Naive thymus-derived CD8-positive, alpha-beta T cell (primary cell): ENCODE measurements at places on chromosomes 1 and 21. TPM values are rescaled to one million over a fixed set of nuclear protein-coding genes. Genes with fewer than 3 reads are reported as not detected.

- no peak for DNase-seq
These were observed 275.5 kb upstream of the FMN2 start for GRCh38 chr1:239816081-239816782.

- DNase-seq, result no peak
These were observed 12.5 kb downstream of the KCNN3 start for GRCh38 chr1:154857441-154858215.

Gene OVAAL
- total RNA-seq, result not detected

Gene AGBL4
- total RNA-seq, result not detected

DNA sequence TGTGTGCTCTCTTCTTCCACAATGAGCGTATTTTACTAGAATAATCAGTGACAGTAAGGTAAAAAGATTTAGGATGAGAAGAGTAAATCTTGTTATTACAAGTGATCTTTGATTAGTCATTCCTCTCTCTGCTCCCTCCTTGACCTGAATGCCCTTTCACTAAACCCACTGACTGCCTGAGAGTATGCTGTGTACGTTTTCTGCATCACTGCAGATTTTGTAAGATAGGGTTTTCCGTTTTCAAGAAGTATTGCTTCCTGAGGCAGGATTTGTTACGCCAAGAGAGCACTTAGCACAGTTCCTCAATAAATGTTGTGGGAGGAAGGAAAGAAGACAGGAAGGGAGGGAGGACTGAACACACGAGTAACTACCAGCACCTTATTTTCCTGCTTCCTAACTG is 7.7 kb upstream of the LAMB3 start:
- DNase-seq, result no peak

- no peak for DNase-seq
These were observed 60.8 kb upstream of the KCNJ15 start for GRCh38 chr21:38196036-38196435.

DNA sequence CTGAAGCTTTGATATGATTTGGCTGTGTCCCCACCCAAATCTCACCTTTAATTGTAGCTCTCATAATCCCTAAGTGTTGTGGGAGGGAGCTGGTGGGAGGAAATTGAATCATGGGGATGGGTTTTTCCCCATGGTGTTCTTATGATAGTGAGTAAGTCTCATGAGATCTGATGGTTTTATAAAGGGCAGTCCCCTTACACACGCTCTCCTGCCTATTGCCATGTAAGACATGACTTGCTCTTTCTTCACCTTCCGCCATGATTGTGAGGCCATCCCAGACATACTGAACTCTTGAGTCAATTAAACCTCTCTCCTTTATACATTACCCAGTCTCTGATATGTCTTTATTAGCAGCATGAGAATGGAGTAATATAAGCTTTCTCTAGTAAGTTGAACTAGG is 261.9 kb downstream of the HLX start:
- no peak for DNase-seq

DNA sequence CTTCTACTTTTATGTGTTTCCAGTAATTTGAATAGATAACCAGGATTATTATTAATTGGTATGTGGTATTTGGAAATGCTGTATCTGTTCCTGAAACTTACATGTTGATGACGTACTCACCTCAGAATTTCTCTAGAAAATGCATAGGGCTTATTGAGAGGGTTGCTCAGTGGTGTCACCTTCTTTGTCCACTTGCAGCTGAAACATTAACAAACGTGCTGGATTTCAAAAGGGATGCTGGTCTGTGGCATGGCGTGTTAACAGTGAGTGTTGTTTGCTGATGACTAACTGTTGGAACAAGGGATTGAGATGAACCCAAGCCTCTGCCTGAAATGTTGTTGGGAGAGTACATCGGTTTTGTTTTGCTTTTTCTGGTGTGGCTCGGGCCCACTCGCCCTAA is 67.9 kb downstream of the S100B start:
- DNase-seq, result no peak

Gene OR2T11
- not detected for total RNA-seq

Gene PFKL
- total RNA-seq, result 115 TPM

Gene PCP4
- total RNA-seq, result not detected

DNA sequence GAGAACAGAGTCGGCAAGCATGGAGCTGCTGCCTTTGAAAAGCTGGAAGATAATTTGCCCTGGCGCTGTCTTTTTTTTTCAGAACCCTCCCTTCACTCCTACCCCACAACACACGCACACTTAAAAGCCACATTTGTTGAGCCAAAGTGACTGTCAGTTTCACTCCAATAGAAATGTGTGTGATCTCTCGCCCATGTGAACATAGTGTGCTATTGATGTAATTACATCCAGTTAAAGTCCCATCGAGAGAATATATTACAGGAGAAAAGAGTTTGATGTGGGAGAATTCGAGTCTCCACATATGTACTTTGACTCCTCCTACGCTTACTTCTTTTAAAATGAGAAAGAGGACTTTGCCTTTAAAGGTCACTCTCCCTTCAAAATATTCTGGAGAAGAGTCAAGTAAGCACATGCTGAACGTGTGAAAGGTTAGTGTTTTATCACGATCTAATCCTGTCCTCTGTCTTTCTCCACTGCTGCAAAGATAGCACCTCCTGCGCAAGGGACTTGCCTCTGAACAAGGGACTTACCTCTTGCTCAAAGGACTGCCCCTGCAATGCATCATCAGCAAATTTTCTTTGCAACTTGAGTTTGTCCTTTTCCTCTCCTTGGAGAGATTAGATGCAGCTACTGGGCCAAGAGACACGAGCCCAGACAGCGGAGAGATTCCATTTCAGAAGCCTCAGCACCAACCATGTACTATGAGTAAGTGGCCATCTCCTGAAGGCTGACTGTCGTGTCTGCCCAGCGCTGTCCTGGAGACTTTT is 613.9 kb downstream of the PTPRU start:
- DNase-seq, result no peak

- DNase-seq, result no peak
These were observed 38.8 kb downstream of the PDPN start for GRCh38 chr1:13622446-13622845.

- DNase-seq, result no peak
These were observed 32.1 kb downstream of the ARID4B start for GRCh38 chr1:235295902-235296350.

DNA sequence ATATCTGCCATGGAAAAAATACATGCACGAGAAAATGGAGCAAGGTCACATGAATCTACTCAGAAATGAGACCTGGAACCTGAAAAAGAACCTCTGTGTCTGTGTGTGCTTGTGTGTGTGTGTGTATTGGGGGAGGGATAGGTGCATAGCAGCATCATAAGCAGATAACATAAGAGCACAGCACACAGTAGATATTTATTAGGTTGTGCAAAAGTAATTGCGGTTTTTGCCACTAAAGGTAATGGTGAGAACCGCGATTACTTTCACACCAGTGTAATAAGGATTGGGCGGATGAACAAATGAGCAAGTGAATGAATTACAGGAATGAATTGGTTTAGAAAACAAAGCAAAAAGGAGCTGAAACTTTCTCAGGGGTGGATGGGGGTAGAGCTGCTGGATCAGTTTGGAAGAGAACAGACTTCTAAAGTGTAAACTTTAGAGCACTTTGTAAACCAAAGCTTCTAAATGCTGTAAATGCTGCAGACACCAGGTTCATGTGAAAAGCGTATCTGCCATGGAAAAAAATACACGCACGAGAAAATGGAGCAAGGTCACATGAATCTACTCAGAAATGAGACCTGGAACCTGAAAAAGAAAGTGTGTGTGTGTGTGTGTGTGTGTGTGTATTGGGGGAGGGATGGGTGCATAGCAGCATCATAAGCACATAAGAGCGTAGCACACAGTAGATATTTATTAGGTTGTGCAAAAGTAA is 156.9 kb downstream of the TOMM20 start:
- no peak for DNase-seq

DNA sequence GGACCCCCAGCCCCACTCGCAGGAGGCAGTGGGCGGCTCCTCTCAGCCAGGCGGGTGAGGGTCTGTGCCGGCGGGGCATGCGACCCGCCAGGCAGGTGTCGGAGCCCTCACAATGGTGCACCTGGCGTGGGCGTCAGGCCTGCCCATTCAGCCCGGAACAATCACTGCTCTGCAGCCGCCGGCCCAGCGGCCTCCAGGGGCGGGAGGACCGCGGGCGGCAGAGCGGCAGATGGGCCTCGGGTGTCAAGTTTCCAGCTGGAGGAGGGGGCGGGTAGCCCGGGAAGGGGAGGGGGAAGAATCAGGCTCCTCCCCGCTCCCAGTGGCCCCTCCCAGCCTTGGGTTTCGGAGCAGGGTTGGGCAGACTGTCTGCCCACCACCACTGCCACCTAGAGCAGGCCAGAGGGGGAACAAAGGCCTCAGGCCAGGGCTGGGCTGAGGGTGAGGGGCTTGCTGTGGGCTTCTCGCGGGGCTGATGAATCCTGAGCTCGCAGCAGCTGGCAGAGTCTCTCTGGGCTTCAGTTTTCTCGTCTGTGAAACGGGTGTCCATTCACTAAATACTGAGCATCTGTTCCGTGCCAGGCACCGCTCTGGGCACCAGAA is 39.5 kb upstream of the CASZ1 start:
- DNase-seq, result no peak

Gene MLLT11
- total RNA-seq, result 5.8 TPM

GRCh38 chr1:246725191-246725590 is 982 bp downstream of the SCCPDH start:
- no peak for DNase-seq

Gene MFAP2
- not detected for total RNA-seq

Gene CYP2J2
- 2.8 TPM for total RNA-seq

Gene KIRREL1
- not detected for total RNA-seq

- DNase-seq, result no peak
These were observed at the start of gene CHODL for GRCh38 chr21:18244671-18245463. Gene CHODL, plus strand, starts transcription at chr21:18244833. Its CDS starts 391 bp downstream, at chr21:18245224.

Gene OR2T29
- total RNA-seq, result not detected

Gene FAM110D
- not detected for total RNA-seq

Gene MSTO1
- 108 TPM for total RNA-seq

GRCh38 chr1:184260382-184260781 is 126.4 kb upstream of the C1orf21 start:
- no peak for DNase-seq

GRCh38 chr1:44707959-44708831 is 22.8 kb downstream of the RNU5D-1 start:
- DNase-seq, result no peak

Gene DDOST
- total RNA-seq, result 115 TPM

Gene FCER1G
- total RNA-seq, result 27.7 TPM

GRCh38 chr1:201653233-201653632 is 114.3 kb downstream of the NAV1 start:
- DNase-seq, result no peak

- no peak for DNase-seq
These were observed 112.1 kb downstream of the TNFSF18 start for GRCh38 chr1:172938681-172939080.

Gene PDE4B
- 29.6 TPM for total RNA-seq

DNA sequence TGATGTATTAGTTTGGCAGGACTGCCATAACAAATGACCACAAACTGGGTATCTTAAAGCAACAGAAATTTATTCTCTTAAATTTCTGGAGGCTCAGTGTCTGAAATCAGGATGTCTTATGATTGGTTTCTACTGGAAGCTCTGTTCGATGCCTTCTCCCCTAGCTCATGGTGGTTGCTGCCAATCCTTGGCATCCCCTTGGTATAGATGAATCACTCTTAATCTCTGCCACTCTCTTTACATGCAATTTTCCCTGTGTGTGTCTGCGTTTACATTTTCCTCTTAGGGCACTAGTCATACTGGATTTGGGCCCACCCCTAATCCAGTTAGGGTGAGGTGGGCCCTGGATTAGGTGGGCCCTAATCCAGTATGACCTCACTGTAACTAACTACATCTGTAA is 54.7 kb upstream of the MPC2 start:
- DNase-seq, result no peak

- no peak for DNase-seq
These were observed 16.2 kb downstream of the OLIG2 start for GRCh38 chr21:33041981-33042380.
